Body of pancreas (tissue), 4 donors: ENCODE measurements at places on chromosomes 13 and 19. TPM values are rescaled to one million over a fixed set of nuclear protein-coding genes. Genes with fewer than 3 reads are reported as not detected.

ATP4A gene
- 8.2 TPM for total RNA-seq

PCP2 gene
- total RNA-seq, result not detected

KCNJ14 gene
- total RNA-seq, result 1.6 TPM

C1QTNF9B gene
- not detected for total RNA-seq

- no peak for DNase-seq
Observed at GRCh38 chr13:78382491-78382890, 220.9 kb downstream of the POU4F1 start.

DNA sequence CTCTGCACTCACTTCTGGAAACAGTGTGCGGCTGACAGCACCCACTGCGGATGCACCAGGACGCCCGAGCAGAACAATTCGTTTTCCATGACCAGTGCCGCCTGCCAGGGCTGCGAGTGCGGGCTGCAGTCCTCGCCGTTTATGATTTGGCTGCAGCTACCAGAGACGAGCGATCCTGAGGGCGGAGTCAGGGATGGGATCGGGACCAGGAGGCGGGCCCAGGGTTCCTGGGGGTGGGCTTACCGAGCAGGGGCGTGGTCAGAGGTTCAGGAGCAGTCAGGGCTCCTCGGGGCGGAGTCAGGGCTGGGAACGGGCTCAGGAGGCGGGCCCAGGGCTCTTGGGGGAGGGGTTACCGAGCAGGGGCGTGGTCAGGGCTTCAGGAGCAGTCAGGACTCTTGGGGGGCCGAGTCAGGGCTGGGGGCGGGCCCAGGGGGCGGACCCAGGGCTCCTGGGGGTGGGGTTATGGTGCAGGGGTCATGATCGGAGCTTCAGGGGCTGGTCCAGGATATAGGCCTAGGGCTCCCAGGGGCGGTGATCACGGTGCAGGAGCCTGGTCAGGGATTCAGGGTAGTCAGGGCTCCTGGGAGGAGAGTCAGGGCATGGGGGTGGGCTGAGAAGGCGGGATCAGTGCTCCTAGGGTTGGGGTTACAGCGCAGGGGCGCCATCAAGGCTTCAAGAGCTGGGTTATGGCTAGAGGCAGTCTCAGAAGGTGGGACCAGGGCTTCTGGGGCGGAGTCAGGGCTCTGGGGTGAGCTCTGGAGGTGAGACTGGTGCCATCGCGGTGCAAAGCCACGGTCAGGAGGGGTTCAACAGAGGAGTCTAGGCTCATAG is 1.7 kb downstream of the KLK4 start:
- peak; percentile 31 for DNase-seq

DNA sequence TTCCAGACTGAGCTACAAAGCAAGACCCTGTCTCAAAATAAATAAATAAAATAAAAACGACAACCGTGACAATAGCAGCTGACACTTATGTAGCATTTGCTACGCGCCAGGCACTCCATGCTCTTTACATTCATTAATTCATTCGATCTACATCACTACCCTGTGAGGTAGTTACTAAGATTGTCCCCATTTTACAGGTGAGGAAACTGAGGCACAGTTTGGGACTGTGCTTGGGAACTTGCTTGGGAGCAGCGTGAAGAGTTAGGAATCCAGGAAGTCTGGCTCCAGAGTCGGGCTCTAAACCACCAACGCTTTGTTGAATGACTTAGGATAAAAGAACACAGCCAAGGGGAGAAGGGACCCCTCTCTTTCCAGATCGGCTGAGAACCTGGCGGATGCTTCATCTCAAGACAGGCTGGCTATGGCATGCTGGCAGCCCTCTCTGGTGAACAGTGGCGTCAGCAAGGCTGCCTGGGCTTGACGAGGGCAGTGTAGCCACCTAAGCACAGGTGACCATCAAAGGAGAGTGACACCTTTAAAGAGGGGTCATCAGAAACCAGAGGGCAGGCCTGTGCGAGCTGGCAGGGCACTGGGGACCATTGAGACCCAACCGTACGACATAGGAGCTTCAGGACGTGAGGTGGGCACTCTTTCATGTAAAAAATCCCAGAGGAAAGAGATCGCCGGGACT is 591 bp downstream of the DOHH start:
- DNase-seq, result no peak

DNA sequence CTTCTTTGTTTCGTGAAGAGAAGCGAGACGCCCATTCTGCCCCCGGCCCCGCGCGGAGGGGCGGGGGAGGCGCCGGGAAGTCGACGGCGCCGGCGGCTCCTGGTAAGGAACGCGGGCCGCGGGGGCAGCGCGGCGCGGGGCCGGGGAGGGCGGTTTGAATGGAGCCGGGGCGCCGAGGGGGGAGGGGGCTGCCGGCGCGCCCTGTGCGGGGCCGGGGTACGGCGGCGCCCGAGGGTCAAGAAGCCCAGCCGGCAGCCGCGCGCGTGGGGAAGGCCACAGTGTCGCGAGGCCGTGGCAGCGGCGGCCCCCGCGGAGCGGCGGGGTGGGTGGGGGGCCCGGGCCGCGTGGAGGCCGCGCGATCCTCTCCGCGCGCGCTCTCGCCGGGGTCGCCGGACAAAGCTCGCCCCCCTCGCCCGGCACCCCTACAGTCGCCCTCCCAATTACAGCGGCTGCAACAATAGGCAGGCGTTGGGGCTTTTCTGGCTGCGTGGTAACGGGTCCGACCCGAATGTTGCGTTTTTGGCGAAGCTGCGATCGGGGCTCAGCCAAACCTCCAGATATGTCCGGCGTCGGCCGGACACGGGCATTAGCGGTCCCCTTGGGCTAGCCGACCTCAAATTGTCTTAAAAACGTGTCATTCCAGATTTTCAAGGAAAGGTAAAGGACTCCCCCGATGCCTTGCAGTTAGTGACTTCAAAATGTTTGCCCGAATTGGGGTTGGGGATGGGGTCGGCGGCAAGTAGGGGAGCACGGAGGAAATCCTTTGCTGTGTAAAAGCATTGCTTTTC is 437 bp downstream of the SMARCA4 start:
- DNase-seq, result peak; percentile 38
